Activated CD4-positive, alpha-beta T cell treated with anti-CD3 and anti-CD28 coated beads for 1 hour (primary cell): ENCODE measurements at places on chromosomes 11 and 22.

DNA sequence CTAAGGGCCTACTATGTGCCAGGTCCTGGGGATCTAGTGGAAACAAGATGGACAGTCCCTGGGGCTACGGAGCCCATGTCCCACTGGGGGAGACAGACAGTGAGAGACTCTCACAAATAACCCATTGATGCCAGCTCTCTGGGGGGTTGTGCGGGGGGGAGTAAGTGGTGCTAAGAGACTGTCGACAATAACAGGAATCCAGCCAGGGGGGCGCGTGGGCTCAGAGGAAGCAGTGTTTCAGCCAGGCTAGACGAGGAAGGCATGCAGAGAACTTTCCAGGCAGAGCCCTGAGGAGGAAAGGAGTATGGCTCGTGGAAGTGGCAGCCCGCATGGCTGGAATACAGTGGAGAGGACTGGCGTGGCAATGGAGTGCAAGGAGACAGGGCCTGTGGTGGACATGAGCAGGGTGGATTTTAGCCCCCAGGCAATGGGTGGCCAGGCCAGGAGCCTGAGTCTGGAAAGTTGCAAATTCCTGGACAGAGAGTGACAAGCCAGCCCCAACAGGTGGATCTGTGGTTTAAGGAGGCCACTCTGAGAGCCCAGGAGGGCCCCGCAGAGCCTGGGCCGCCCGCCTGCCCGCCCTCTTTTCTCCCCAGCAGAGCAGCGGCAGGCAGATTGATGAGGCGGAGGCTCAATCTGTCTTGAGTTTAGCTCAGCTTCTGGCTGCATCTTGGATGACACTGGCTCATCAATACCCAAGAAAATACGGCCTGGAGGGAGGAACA, 40.0 kb upstream of the TCF20 start:
- no peak for DNase-seq

GRCh38 chr11:132858223-132858622, 674.1 kb downstream of the OPCML start:
- DNase-seq, result no peak

DNA sequence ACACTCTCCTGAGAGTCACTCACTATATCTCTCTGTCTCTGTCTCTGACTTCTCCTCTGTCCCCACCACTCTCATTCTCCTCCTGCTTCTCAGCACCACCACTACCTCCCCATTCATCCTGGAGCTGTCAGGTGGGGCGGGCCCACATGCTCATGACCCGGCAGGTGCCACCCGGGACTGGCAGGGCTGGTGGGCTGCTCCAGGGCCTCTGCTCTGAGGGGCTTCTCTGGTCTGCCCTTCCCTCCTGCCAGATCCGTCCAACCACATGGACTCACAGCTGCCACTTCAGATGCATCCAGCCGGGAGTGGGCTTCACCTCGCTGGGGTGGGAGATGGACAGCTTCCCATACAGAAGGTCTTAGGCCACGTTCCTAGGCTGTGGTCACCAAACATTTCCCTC, 4.8 kb upstream of the EMID1 start:
- DNase-seq, result no peak

GRCh38 chr11:102589047-102589459, 36.1 kb downstream of the MMP20 start:
- DNase-seq, result no peak

DNA sequence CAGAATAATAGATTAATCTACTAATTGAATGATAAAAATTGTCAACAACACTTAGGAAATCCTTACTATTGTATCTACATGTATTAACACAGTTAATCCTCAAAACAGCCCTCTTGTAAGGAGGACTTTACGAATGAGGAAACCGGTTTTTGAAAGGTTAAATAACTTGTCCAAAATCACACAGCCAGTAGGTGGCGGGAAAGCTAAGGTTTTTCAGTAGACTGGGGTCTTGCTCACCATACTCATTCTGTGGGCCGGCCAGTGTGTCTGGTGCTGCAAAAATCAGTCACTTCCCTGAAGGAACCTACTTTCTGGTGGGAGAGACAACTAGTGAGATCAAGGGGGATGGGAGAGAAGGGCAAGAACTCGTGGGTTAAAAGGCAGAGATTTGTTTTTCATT, 3.8 kb downstream of the DCPS start:
- DNase-seq, result no peak

DNA sequence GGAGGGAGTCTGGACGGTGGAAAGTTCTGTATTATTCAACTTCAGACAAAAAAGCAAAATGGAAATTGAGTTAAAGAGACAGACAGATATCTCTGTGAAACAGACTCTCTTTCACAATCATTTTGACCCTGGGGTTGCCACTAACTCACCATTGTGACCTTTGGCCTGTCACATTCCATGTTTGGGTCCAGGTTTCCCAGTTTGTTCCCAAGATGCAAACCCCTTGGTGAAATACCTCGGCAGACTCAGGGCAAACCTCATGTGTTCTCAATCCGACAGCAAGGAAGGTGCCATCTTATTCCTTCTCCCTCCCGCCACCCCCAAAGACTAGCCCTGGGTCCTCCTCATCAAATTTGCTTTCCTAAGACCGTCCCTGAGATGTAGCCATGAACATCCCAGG, 41.8 kb downstream of the GALNT18 start:
- DNase-seq, result no peak

GRCh38 chr11:93288079-93288478, 42.5 kb upstream of the DEUP1 start:
- no peak for DNase-seq
